Stimulated activated CD4-positive, alpha-beta T cell treated with anti-CD3 and anti-CD28 coated beads, Interleukin-1b, Interleukin-23, amount 100 ng/mL, for 48 hours (primary cell): ENCODE measurements at places on chromosomes 6 and 20.
A peak's percentile ranks its signal among the peaks of the same experiment; 100 is the strongest.

DNA sequence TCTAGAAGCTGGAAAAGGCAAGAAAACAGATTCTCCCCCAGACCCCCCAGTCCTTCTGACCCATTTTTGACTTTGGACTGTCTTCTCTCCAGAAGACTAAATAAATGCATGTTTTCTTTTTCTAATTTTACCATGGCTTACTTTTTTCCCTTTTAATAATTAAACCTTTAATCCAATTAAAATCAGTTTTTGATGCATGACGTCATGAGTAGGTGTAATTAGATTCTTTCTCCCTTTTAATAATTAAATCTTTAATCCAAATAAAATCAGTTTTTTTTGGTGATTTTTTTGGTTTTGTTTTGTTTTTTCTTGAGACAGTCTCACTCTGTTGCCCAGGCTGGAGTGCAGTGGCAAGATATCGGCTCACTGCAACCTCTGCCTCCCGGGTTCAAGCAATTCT lies 13.2 kb upstream of the NCOA5 start:
- DNase-seq = no peak

DNA sequence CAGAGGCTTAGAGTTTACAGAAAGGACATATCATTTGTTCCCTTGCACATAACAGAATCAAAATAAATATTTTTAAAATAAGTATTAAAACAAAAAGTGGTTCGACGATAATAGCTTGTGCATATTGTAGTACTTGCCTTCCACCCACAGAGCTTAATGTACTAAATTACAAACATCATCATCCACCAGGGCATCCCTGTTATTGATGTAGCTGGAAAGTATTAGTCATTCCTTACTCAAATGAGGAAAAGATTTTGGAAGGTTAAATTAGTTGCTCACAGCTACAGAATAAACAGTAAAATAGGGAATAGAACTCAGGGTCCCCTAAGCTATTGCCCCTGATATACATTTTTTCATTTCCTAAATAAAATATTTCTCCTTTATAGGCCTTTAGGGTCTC lies 150.3 kb downstream of the PTPRK start:
- DNase-seq = no peak

- no peak for DNase-seq
Measured at GRCh38 chr6:4345543-4345942, 210.2 kb upstream of the ECI2 start.

DNA sequence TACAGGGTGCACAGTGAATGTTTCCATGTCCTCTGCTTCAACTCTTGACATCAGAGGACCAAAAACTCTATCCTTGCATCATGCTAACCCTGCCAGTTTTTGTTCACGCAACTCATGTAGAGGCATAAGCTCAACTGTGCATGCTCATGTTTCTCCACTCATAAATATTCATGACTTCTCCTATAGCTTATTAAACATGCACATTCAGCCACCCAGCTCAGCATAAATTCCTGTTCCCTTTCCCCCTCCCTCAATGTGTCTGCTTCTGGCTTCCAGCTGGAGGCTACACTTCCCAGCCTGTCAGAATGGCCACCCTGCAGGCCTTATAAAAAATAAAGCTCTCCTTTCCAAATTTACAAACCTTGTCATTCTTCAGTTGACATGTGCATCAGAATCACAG lies 154.6 kb downstream of the KIF16B start:
- no peak for DNase-seq

- DNase-seq = no peak
Measured at GRCh38 chr6:117280922-117281321, 15.6 kb downstream of the VGLL2 start.

DNA sequence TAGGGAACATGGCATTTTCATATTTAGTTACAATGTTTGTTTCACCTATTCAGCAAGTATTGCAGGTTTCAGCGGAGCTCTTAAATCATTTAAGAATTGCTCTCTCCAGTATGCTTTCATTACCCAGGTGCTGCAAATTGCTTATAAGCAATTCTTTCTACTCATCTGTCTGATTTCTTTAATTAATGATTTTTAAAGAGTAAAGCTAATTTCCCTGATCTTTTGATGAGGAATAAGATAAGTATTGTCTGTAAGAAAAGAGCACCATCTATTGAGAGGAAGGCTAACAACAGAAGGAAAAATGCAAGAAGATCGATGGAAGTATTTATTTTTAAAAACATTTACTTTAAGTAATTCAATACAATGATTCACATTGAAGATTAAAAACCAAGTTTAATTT lies 2.0 kb downstream of the OPRM1 start:
- no peak for DNase-seq

GRCh38 chr6:149026530-149026942 lies 279.7 kb downstream of the UST start:
- peak; percentile 33 for DNase-seq

GRCh38 chr6:144655376-144655775 lies 370.2 kb downstream of the UTRN start:
- DNase-seq = no peak

- no peak for DNase-seq
Measured at GRCh38 chr6:72040111-72040510, 153.8 kb downstream of the RIMS1 start.

DNA sequence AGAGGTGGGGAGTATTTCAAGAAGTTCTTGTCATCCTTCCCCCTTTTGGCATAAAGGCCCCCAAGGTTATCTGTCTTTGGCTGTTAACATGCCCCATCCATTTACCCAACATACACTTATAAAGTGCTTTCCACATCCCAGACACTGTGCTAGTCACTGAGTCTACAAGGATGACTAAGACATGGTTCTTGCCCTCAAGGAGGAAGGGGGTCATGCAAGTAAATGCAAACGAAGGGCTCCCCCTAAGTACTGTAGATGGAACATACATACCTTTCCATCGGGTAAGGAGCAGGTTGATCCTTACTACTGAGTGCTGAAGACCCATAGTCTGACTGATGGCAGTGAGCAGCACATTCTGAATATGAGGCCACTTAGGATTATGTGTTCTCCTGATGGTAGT lies 38.3 kb downstream of the HECA start:
- peak; percentile 43 for DNase-seq

GRCh38 chr20:32248043-32248442 lies 29.4 kb upstream of the KIF3B start:
- peak; percentile 49 for DNase-seq

DNA sequence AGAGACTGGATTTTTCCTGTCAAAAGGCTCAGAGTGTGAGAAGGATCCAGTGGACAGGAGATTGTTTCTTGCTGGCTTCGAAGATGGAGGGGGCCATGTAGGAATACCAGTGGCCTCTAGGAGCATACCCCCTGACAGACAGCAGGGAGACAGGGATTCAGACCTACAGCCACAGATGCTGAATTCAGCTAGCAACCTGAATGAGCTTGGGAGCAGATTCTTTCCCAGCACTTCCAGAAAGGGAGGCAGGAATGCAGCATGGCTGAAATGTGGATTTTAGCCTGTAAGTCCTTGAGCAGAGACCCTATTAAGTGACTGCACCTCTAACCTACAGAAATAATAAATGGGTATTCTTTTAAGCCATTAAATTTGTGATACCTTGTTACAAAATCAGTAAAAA lies 44.6 kb downstream of the STXBP5 start:
- no peak for DNase-seq

- no peak for DNase-seq
Measured at GRCh38 chr20:44468044-44468782, 7.5 kb upstream of the TTPAL start.

DNA sequence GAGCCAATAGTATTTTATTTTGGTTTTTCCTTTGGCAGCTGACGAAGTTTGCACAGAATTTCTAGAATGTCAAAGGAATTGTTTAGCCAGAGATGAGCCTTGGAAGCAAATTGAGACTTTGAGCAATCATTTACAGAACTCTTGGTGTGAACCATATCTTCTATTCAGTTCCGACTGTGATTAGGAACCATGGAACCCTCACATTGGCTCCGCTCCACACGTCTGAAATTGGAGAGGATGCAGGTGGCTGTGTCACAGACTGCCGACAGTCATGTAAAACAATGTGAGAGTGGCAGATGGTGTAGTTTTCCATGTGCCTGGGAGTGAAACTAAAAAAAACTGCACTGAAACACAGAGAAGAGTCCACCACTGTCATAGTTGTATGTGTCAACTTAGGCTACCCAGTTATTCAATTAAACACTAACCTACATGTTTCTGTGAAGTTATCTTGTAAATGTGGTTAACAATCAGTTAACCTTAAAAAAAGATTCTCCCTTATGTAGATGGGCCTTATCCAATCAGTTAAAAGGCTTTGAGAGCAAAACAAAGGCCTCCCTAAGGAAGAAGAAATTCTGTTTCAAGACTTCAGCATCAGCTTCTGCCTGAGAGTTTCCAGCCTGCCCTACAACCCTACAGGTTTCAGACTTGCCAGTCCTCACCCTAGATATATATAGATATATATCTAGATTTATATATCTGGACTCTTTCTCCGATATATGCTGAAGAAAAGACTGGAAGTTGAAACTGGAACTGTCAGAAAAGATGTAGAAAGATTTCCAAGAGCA lies 3.3 kb upstream of the HMGN4 start:
- DNase-seq = no peak

DNA sequence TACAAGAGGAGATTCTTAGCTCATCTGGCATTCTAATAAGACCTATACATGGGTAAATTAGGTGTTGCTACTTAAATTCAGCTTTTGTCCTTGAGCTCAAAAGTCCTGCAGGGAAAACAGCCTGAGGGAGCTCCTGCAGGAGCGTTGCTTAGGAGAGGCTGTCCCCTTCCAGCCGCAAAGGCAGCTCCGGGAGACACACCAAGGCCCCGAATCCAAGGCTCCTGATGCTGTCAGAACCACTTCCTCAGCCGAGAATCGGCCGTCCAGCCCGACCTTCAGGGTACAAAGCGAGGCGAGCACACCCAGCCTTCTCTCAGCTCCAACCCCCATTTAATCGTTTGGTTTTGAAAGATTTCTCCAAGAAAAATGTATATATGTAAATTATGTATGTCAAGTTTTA lies 87.0 kb downstream of the DACT2 start:
- no peak for DNase-seq

DNA sequence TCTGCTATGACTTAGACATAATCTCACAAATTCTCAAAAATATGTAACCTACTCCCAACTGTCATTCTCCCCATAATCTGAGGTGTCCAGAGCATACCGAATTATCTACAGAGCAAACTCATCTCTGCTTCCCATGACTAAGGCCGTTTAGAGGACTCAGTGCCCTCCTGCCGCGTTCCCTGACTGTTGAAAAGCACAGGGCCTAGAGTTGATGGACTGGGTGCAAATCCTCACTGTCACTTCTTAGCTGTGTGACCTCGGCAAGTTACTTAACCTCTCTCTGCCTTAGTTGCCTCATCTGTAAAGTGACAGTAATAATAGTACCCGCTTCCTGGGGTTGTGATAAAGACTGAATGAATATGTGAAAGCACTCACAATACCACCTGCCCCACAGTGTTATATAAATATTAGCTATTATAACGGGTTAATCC lies 4.7 kb upstream of the TUBB2A start:
- no peak for DNase-seq

DNA sequence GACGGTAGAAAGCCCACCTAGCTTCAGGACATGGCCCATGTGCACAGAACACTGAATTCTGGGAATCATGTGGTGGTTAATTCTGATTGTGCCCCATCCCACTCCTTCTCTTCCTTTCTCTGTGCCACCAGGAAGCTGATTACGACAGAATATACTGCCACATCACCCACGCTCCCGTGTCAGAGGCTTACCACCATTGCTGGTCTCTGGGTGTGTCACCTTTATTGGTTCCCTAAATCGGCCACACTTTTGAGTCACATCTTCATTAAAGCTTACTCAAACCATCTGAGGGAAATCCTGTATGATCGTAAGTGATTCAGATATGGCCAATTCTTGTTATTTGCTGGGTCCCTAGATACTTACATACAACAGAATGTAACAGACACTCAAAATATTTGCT lies 3.1 kb downstream of the TRMT6 start:
- DNase-seq = peak; percentile 73

GRCh38 chr20:60509407-60509806 lies 551.2 kb downstream of the CDH26 start:
- no peak for DNase-seq

- no peak for DNase-seq
Measured at GRCh38 chr6:62707156-62707555, 421.1 kb upstream of the KHDRBS2 start.

- no peak for DNase-seq
Measured at GRCh38 chr20:44723391-44723790, 8.2 kb downstream of the CCN5 start.

DNA sequence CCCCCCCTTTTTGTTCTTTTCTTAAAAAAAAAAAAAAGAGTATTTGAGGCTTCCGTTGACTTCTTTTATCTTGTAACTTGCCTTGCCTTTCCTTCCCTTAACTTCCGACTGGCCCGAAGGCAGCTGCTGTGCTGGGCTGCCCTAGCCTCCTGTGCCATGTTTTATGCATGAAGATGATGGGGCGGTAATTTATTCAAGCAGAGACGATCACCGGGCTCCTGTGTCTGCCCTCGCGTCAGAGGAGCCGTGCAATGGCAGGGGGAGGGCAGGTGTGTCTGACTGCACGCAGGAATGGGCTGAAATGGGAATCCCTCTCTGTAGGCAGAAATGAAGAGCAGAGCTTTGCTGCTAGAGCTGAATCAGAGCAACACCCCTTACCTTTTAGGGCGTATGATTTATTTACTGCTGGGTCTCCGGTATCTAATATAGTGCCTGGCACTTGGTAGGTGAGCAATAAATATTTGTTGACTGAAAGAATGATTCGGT lies 106.3 kb upstream of the RIPOR2 start:
- peak; percentile 40 for DNase-seq

DNA sequence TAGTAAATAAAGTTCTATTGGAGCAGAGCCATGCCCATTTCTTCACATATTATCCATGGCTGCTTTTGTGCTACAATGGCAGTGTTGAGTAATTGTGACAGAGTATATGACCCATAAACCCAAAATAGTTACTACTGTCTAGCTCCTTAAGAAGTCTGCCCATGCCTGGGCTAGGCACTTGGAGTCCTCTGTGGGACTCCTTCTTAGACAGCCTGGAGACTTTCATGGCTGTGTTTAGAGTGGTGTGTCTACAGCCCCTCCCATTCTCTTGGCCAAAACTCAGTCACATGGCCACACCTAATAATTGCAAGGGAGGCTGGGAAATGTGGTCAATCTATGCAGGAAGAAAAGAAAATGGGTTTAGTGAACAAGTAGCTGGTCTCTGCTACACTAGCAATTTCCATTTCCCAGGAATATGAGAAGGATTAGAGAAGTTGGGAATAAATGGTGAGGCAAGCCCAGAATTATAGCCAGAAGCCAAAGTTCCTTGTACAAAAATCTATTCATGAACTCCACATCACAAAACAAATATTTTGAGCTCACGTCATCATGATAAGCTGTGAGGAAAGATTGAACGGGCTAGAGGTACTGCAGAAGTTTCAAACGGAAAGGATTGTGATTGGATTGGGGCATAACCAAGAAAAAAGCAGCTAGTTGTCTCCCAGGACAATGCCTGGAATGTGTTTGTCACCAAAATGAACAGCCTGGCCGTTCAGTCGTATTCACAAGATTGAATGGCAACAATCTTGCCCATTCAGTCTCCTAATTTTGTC lies 251.8 kb upstream of the PLN start:
- DNase-seq = no peak

- no peak for DNase-seq
Measured at GRCh38 chr6:44457596-44457995, 70.1 kb downstream of the CDC5L start.
